ENCODE measurements at places on chromosomes 4 and X.

GRCh38 chr4:170497112-170497511, 407.4 kb upstream of the AADAT start:
- DNase-seq, result no peak

DNA sequence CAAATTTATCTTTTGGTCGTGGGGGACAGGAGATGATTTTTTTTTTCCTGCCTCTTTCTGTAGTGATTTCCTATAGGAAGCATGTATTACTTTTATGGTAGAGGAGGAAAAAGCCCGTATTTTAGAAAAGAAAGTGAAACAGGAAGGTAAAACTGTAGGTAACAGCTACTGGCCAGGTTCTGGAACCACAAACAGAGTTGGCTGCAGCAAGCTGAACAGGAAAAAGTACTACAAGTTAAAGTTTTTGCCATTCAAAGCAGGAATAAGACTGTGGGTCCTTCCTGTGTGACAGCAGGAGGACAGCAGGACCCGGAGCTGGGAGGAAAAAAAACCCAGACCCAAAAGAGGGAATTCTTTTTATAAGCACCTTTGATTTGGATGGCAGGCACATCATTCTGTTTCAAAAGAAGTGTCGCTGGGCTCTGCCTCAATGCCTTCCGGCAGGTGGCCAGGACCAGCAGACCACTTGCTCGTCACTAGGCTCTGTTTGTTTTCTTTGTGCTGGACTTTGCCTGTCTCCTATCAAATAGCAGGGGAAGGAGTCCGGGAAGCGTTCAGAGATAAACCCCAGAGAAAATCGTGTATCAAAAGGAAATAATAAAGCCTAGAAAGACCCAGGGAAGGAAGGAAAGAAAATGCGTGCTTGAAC, 277.9 kb downstream of the ADGRA3 start:
- no peak for DNase-seq

- DNase-seq, result no peak
Observed at GRCh38 chr4:166622425-166622977, 611.8 kb downstream of the SPOCK3 start.

- DNase-seq, result no peak
Observed at GRCh38 chr4:70992391-70992881, 1.0 kb upstream of the DCK start.

DNA sequence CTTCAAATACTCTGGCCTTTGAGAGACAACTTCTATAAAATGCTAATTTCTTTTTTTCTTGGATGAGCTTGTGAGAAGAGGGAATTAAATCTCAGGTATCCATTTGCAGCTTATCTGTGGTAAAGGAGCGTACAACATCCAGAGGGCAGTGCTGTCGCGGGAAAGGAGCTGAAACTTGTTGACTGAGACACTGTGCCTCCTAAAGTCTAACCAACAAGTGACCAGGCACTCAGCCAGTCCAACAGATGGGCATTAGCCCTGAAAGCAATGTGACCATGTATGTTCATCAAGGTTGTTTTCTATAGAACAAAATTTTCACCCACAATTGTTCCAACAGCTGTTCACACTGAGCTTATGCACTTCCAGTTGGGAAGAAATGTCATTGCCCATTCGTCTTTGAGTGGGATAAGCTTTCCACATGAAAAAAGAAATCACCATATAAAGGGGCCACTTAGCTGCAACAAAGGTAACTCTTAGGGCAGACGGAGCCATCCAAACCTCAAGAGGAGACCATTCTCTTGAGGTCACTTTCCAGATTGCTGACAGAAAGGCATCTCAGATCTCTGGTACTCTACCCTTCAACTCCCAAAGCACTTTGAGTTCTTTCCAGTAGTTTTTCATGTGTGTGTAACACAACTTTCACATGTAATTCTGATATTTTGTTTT, 244.8 kb upstream of the NEIL3 start:
- no peak for DNase-seq

- DNase-seq, result no peak
Observed at GRCh38 chrX:149491812-149492211, 13.3 kb downstream of the IDS start.

- DNase-seq, result no peak
Observed at GRCh38 chr4:88138561-88138960, 19.9 kb downstream of the ABCG2 start.

- DNase-seq, result no peak
Observed at GRCh38 chr4:176592976-176593670, 199.6 kb downstream of the VEGFC start.

Data from stimulated activated CD8-positive, alpha-beta memory T cell treated with anti-CD3 and anti-CD28 coated beads, Interleukin-15, amount 100 ng/mL, for 24 hours (primary cell).